ENCODE measurements at places on chromosomes 2 and 18.

- no peak for DNase-seq
Observed at GRCh38 chr2:217520356-217521010, 482.3 kb downstream of the TNS1 start.

DNA sequence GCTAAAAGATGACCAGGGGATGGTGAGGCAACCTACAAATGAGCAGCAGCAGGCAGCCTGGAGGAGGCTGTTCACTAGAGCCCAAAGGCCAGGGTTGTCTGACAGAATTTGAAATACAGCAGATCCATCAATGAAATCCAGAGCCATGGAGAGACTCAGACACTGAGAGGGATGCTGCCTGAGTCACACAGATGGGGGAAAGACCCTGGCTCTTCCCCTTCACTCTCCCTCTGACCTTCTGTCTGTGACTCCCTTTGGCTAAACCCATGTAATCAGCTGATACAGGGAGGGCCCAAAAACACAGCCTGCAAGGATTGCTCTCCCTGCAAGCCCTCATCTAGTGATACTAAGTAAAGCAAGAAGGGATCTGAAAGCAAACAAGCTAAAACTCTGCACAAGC is 166.5 kb upstream of the SPOPL start:
- no peak for DNase-seq

- no peak for DNase-seq
Observed at GRCh38 chr2:239040152-239040761, 192.4 kb downstream of the TWIST2 start.

GRCh38 chr2:46704041-46704440 is 211.6 kb downstream of the MCFD2 start:
- no peak for DNase-seq

- no peak for DNase-seq
Observed at GRCh38 chr2:30293303-30293921, 62.1 kb downstream of the LBH start.

- DNase-seq, result no peak
Observed at GRCh38 chr2:152585830-152586484, 131.3 kb downstream of the PRPF40A start.

DNA sequence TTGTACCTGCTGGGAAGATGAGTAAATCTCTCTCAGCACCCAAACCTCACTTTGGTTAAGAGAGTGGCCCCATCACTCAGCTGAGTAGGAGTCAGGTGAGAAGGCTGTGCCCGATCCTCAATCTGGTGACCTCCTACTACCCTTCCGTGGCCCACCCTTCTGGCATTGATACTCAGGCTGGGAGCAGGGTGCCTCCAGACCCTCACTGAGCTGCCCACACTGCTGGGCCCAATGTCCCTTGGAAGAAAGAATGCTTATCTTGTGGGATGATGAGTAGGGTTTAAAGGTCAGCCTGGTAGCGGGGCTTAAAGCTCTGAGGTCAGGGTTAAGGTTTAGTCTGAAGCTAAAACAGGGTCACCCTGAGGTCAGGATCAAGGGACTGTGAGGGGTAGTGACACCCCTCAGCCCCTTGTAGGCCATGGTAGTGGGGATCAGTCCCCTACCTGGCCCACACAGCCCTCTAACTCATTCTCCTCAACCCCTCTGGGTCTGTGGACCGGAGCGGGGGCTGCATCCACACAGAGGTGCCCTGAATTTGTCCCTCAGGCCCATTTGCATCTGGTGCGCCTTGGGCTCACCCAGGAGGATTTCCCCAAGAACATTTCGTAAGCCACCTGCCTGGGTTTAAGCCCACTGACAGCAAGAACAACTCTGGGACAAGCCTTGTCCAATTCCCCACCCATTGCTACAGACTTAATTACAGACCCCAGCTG is 123.8 kb downstream of the CYP26B1 start:
- DNase-seq, result no peak

DNA sequence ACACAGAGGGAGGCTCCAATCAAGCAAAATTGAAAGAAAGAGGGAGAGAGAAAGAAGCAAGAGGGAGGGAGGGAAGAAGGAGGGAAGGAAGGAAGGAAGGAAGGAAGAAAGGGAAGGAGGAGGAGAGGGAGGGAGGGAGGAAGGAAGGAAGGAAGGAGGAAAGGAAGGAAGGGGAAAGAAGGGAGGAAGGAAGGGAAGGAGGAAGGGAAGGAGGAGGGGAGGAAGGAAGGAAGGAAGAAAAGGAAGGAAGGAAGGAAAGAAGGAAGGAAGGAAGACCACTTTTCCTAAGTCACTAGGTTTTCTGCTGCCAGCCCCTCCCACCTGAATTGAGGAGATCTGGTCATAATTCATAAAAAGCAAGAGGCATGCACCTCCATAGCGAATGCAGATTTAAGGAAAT is 287.0 kb downstream of the SP3 start:
- no peak for DNase-seq

DNA sequence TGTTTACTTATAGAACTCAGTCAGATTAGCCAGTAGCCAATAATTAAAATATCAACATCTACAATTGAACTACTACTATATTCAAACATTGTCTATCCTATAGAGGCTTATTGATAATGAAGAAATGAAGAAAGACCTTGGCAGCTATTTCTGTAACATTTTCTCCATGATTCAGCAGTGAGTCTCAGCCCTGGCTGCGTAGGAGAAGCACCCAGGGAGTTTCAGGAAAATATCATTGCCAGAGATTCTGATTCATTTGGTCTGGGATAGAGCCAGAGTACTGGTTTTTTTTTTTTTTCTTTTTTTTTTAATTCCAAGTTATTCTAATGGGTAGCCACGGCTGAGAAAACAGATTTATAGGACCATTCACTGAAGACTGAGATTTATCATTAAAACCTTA is 404.8 kb downstream of the TXNL1 start:
- no peak for DNase-seq

DNA sequence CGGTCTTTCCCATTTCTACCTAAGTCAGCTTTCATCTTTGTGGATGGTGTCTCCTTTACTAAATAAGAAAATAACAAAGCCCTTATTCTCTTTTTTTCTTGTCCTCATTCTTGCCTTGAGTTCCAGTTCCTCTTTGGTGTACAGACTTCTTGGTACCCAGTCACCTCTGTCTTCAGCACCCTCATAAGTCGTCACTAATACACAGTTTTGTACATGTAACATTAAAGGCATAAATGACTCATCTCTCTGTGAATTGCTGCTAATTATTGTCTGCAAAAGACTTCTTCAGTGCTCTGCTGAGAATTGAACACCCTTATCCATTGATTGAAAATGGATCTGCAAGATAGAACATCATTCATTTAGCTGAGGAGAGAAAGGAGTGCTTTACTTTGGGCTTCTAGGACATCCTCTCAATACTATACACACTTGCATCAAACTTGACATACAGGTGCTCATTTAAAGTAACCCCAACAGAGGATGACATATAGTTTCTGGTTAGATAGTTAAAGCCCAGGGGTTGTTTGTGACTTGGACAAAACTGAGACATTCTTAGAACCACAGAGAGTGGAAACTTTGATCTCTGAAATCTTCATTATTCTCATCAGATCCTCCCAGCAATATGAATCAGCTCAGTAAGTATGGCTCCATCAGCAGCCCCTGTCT is 97.0 kb downstream of the XRCC5 start:
- DNase-seq, result no peak

DNA sequence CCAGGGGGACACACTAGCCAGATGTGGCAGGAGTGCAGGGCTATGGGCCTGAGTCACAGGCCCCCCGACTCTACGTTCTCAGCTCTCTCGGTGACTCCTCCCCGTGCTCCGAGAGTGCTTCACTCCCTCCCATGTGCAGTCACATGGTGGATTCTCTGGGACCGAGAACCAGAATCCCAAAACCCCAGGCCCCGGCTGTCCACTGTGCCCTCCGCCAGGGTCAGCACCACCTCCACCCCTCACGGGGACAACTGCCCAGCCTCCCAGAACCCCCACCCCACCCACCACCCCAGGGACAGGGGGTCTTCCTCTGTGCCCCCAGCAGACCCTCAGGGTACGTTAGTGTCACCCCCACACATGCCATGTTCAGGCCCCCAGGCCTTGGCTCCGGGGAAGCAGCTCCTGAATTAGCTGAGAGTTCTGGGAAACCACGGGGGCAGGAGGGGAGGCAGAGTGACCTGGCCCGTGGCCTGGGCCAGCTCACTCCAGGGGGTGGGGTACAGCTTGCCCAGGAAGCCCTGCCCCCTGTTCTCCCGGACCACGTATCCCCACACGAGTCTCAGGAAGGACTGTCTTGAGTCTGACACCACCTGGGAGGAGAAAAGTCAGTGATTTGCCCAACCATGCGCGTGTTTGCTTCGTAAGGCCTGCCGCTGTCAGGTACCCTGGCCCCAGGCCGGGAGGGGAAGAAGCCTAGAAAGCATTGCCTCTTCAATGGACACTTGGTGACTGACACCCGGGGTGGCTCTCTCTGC is 4.4 kb downstream of the RAMP1 start:
- DNase-seq, result no peak

- no peak for DNase-seq
Observed at GRCh38 chr2:109472331-109472959, 141.3 kb downstream of the SEPTIN10 start.

GRCh38 chr2:240191001-240191400 is 50.5 kb upstream of the OTOS start:
- DNase-seq, result no peak

DNA sequence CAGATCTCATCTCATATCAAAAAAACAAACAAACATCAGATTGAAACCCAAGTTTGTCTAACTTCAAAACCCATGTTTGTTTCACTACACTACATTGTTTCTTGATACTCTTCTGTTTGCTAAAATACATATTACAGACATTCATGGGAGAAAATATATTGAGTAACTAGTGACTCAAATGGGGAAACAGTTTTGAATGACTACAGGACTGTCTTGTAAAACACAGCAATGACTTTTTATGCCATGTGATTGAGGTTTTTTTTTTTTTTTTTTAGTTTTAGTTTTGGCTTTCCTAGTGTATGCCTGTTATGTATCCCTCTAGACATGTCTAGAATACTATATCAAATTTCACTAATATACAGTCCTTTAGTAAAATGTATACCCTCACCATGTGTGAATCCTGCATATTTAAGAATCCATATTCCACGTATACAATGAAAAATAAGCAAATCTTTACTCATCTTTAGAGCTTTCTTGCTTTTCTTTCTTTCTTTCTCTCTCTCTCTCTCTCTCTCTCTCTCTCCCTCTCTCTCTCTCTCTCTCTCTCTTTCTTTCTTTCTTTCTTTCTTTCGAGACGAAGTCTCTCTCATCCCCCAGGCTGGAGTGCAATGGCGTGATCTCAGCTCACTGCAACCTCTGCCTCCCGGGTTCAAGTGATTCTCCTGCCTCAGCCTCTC is 46.6 kb upstream of the SERTAD2 start:
- no peak for DNase-seq

- no peak for DNase-seq
Observed at GRCh38 chr2:194567661-194568017, 1089.4 kb upstream of the SLC39A10 start.

DNA sequence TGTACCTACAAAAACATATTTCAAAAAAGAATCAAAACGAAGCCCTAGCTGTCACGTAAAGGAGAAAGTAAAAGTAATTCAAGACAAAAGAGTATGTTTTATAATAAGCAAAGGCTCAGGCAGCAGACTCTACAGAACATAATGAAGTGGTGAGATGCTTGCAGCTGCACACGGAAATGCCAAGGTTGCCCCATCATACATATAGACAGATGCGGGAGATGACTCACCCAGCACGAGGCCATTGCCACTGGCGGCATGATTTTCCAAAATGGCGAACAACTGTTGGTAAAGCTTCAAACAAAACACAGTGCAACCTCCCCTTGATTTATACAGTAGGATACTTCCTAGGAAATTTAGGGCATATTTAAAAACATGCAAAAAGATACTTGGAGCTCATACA is 26.0 kb upstream of the C1QL2 start:
- DNase-seq, result no peak

DNA sequence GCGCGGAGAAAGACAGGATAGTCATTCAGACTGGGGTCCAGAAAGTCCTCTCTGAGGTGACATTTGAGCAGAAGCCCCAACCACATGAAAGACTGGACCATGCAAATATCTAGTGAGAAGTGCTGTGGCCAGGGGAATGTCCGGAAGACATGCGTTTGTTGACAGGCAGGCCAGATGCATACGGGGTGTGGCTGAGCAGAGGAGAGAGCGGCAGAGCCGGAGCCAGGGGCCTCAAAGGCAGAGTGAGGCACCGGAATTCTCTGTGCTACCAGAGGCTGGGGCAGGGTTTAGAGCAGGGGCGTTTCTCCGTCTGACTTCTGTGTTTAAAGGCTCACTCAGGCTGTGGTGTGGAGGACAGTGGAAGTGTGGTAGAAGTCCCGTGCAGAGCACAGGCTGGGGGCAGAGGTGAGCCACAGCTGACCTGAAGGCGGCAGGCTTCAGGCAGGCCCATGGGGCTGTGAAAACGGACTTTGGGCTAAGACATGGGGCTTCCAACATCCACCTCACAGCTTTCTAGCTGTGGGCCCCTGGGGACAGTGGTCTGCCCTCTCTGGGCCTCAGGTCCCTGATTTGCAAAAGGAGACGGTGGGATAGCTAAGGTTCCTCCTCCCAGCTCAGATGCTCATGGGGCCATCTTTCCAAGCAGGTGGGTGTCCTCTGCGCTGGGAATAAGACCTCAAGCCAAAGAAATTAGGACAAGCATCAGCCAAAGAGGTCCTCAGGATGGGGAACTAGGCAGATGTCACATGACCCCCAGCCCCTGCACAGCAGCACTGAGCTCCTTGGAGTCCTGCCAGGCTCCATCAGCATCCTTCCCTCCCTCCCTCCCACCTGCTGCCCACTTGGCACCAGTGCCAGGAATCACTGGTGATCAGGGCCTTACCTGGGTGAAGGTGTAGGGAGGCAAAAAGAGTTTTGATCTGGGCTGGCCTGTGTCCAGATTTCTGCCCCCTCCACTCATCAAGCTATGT is 11.2 kb downstream of the RUFY4 start:
- no peak for DNase-seq

GRCh38 chr2:214410918-214411554 is at the start of gene VWC2L:
Gene VWC2L (plus strand): TSS chr2:214411054. CDS start chr2:214414194, 3,140 bp downstream.
- no peak for DNase-seq

DNA sequence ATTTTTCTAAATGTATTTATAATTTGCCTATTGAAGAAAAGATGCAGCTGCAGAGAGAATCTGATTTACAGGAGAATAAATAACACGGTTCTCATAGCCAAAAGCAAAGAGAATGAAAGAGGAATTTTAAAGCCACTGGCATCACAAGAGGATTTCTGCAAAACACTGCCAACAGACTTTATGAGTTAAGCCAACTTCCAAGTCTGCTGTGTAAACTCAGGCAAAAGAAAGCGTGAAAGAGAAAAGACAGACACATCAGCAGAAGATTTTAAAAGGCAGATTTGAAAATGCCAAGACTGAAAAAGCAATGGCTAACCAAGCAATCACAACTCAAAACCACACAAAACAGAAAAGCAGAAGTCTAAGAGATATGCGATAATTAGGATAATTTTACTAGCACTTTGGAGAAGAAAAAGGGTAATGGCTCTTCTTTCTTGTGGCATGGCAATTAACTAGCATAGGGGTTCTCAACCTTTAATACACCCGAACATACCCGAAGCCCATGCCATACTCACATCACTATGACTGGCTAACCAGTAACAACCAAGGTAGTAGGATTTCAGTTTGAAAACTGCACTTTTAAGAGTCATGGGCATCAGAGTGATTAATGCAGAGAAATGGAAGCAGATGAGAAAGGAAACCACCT is 4.9 kb downstream of the DARS1 start:
- no peak for DNase-seq

GRCh38 chr2:12720278-12720620 is 3.5 kb downstream of the TRIB2 start:
- no peak for DNase-seq

Measured in effector CD8-positive, alpha-beta T cell (primary cell).